SHP77 (cell line): ENCODE measurements at places on chromosomes 3 and 15.

GRCh38 chr15:81947548-81947947 is 98.3 kb downstream of the MEX3B start:
- DNase-seq: no peak

- no peak for DNase-seq
These were observed 131.2 kb downstream of the MAGI1 start for GRCh38 chr3:65907232-65908130.

DNA sequence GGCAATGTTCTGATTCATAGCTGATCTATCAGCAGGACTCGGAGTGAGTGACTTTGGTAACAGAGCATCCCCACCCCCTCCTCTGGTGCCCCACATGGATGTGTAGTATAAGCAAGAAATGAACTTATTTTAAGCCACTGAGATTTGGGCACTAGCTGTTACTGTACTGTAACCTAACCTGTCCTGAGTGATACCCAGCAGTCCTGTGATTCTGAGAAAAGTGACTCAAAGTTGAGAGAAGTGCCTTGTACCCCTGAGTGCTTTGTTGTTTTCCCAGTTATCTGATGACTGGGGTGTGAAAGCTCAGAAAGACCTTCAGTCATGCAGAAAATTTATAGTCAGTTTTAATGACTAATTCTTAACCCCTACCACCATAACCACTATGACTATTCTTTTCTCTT is 439.9 kb upstream of the RBMS3 start:
- no peak for DNase-seq

- DNase-seq: no peak
These were observed 6.4 kb upstream of the CPOX start for GRCh38 chr3:98599647-98600411.

- no peak for DNase-seq
These were observed 15.4 kb downstream of the SH3BP5 start for GRCh38 chr3:15316998-15317435.

GRCh38 chr15:27061739-27062138 is 90.8 kb downstream of the GABRG3 start:
- DNase-seq: no peak

- DNase-seq: no peak
These were observed 239.4 kb downstream of the ROBO2 start for GRCh38 chr3:77279276-77279675.

- DNase-seq: no peak
These were observed 39.4 kb upstream of the CD47 start for GRCh38 chr3:108130236-108130635.

DNA sequence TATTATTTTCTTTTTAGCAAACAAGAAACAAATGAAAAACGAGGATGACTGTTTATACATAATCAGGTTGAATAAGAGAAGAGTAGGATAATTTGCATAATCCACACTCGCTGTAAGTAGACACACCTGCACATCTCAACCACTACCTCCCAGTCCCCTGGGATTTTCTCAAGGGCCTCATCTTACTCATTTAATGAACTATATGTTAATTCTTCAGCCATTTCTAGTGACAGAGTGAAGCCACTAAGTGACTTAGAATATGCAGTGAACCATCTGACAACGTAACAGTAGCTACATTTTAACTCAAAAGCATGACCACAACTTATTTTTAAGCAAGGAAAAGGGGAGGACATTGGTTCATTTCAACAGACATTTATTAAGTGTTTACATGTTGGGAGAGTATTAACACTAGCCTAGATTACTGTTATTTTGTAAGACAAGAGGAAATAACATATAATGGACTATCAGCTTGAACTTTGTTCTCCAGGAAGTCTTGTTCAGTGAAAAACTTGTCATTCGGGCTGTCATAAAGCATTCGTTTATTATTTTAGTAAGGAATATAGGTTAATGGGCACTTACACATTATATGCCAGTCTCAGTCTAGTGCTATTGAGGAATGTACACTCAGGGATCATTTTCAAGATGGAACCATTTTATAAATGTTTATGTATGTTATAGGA is 173.0 kb upstream of the ROBO2 start:
- no peak for DNase-seq

GRCh38 chr15:75348034-75348561 is 1.3 kb downstream of the NEIL1 start:
- no peak for DNase-seq

DNA sequence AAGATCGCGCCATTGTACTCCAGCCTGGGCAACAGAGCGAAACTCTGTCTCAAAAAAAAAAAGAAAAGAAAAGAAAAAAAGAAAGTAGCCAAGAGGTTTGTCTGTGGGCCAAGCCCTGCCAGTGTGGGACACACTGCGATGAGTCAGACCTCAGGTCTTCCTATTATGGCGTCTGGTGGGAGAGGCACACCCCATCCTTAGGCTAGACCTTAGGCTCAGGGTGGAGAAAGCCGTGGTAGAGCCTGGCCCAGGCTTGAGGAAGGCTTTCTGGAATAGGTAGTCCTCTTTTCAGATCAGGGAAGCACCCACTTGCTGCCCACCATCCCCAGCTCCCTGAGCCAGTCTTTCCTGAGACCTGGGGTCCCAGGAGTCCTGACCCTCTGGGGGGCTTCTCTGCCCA is 6.0 kb downstream of the HEMK1 start:
- DNase-seq: no peak

DNA sequence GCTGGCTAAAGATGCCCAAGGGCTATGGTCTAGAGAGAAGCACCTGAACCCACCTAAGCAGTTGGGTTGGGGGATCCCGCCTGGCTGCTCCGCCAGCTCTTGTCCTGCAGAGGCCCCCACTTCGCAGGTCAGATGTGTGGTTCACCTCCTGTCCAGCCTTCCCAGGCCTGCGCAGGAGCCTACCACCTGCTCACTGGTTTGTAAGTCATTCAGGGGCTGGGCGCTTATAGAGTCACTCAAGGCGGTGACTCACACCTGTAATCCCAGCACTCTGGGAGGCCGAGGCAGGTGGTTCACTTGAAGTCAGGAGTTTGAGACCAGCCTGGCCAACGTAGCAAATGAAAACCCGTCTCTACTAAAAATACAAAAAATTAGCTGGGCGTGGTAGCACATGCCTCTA is 3.9 kb upstream of the FURIN start:
- DNase-seq: peak; percentile 82

DNA sequence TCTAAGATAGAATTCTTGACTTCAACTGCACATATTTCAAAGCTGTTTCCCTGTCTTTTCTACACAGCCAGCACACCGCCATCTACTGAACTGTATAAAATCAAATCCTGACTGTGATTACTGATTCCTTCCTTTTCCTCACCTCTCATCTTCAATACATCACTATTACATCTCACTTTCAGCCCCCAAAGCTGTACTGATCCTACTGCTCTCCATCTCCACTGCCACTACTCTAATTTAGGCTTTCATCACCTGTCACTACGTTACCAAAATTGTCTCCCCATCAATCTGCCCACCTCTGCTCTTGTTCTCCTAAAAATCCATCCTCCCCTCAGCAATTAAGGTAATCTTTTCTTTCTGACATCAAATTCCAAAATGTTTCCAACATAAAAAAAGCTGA is 4.5 kb upstream of the CCDC39 start:
- DNase-seq: no peak

- DNase-seq: no peak
These were observed 312.7 kb downstream of the MFSD1 start for GRCh38 chr3:159114582-159114981.
